ENCODE measurements at places on chromosomes 13 and 19. TPM values are rescaled to one million over a fixed set of nuclear protein-coding genes. Genes with fewer than 3 reads are reported as not detected.

Gene IGLON5
- polyA plus RNA-seq, result 4.2 TPM

Gene ZNF440
- polyA plus RNA-seq, result 20.0 TPM

Gene SRRM5
- polyA plus RNA-seq, result 0.77 TPM

Gene ZNF585A
- 17.8 TPM for polyA plus RNA-seq

Gene DHX34
- 12.3 TPM for polyA plus RNA-seq

Gene SLC6A16
- polyA plus RNA-seq, result 5.1 TPM

Gene CPB2
- polyA plus RNA-seq, result 1.4 TPM

Gene C1QTNF9B
- polyA plus RNA-seq, result 0.72 TPM

Gene PLIN5
- 1.9 TPM for polyA plus RNA-seq
